Activated CD4-positive, alpha-beta T cell treated with anti-CD3 and anti-CD28 coated beads for 4 hours (primary cell): ENCODE measurements at places on chromosomes 7 and 10.

- DNase-seq = no peak
These were observed 26.3 kb downstream of the SND1 start for GRCh38 chr7:127678337-127678736.

DNA sequence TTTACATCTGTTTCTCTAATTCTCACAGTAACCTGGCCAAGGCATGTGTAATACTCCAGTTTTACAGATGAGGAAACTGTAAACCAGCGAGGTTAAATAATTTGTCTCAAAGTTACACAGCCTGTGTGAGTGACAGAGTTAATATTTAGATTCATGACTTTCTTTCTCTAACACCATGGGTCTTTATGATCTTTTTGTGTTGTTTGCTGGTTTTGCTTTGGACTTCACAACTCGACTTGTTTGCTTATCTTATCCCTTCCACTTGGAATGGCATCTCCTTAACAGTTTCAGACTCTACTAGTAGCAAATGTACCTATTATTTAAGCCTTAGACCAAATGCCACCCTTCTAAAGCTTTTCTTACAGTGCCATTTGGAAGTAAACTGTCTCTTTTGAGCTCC is 34.4 kb downstream of the MXI1 start:
- DNase-seq = no peak

- no peak for DNase-seq
These were observed 82.0 kb downstream of the ELFN1 start for GRCh38 chr7:1752111-1752510.

- no peak for DNase-seq
These were observed 34.8 kb downstream of the SVOPL start for GRCh38 chr7:138666385-138666784.
